ENCODE measurements at places on chromosomes 2 and 18.

- DNase-seq, result no peak
These were observed 1118.2 kb downstream of the DPP10 start for GRCh38 chr2:115560666-115561065.

DNA sequence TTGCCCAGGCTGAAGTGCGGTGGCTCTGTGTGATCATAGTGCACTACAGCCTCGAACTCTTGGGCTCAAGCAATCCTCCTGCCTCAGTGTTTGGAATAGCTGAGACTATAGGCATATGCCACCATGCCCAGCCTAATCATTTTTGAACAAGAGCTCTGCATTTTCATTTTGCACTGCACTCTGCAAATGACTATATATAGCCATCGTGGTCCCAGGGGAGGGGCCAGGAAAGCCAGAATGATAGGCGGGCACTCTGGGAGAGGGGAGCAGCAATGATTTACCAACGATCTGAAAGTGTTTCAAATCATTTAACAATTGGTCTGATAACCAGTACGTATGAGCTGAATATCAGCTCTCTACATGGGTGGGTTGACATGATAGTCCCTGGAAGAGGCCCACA lies 22.3 kb upstream of the ST3GAL5 start:
- no peak for DNase-seq

- no peak for DNase-seq
These were observed 28.1 kb downstream of the TMEM163 start for GRCh38 chr2:134690629-134691215.

- no peak for DNase-seq
These were observed 436.8 kb upstream of the CWC22 start for GRCh38 chr2:180443888-180444287.

- DNase-seq, result no peak
These were observed 113.9 kb downstream of the PTPN4 start for GRCh38 chr2:119873350-119874315.
